Muscle of back (tissue), 13 donors: ENCODE measurements at places on chromosomes 6 and 20.

DNA sequence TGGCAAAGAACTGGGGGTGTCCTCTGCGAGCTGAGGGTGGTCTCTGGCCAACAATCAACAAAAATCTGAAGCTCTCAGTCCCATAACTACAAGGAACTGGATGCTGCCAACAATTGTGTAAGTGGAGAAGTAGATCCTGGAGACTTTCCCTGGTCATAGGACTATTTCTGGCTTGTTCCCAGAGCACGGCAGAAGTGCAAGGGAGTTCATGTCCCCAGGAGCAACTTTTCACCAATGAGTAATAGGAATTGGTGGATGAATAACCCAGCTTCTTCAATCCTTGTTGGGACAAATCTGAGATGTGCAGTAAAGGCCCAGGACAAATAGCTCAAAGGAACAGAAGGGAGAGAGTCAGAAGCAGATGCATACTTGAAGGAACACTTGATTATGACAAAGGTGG is 95.5 kb downstream of the QRSL1 start:
- DNase-seq = no peak

- DNase-seq = no peak
Measured at GRCh38 chr20:54494303-54495006, 19.1 kb downstream of the DOK5 start.

- DNase-seq = no peak
Measured at GRCh38 chr6:25341923-25342619, 62.9 kb downstream of the CARMIL1 start.

- no peak for DNase-seq
Measured at GRCh38 chr6:156598855-156599180, 178.4 kb upstream of the ARID1B start.

DNA sequence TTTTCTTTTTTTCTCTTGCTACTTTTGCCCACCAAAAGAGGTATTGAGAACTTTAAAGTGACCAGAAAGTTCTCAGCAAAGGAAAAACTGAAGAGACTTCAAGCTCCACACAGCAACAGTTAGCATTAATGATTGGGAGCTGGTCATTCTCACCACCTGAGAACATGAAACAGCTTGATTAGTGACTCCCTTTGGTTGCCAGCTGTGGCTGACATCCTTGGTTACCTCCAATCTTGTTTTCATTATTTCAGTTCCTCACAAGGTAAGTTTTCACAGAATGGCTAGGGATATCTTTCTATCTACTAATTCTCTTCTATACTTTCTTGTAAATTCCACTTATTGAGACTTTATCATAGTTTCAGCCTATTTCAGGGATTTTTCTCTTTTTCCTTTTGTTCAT is 427.9 kb downstream of the QKI start:
- DNase-seq = no peak

- no peak for DNase-seq
Measured at GRCh38 chr6:96624957-96625356, 62.0 kb downstream of the FHL5 start.

DNA sequence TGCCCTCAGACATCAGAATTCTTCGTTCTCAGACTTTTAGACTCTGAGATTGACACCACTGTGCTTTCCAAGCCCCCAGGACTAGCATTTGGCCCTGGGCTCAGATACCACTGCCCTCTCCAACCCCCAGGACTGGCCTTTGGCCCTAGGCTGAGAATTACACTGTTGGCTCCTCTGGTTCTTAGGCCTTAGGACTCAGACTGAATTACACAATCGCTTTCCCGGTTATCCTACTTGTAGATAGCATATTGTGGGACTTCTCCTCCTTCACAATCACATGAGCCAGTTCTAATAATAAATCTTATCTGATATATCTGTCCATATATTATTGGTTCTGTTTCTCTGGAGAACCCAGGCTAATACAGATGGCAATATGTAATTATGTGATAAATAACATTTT is 1725.5 kb downstream of the GRIK2 start:
- no peak for DNase-seq

DNA sequence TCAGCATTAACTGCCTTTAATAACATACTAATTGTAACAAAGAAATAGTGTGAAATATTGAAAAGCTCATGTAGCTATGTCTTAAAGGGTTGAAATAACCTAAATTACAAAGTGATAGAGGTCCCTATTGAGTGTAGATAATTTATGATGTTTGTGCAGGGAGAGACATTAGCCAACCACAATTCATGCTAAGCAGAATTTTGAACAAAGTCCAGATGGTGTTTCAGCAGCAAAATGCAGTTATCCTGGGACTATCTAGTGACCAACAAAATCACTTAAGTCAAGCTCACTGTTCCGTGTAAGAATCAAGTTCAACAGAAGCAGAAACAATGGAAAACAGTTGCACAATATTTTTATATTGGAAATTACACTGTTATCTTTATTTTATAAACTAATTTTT is 218.5 kb downstream of the SIM1 start:
- no peak for DNase-seq

DNA sequence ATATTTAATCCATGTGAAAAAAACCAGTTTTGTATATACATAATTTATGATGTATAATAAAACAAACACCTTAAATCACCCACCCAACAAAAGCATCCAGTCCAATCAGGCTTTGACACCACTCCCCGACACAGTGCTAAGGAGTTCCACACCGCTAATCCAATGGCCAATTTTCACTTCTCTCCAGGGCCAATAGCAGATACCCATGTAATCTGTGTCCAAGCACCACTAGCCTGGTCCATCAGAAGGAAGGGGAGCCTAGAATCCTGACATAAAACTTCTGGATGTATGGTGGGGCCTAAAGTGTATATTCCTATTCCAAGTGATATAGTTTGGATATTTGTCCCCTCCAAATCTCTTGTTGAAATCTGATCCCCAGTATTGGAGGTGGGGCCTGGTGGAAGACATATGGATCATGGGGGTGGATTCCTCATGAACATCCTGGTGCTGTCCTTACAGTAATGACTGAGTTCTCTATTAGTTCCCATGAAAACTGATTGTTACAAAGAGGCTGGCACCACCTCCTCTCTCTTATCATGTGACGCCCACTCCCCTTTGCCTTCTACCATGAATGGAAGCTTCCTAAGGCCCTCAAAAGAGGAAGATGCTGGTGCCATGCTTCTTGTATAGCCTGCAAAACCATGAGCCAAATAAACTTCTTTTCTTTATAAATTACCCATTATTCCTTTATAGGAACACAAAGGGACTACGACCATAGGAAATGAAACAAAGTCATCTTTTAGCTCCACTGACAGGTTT is 20.8 kb downstream of the RALGAPA2 start:
- no peak for DNase-seq

GRCh38 chr6:74268815-74269599 is 573.0 kb downstream of the CD109 start:
- no peak for DNase-seq
